ENCODE measurements at places on chromosomes 6 and 20. TPM values are rescaled to one million over a fixed set of nuclear protein-coding genes. Genes with fewer than 3 reads are reported as not detected.

DNA sequence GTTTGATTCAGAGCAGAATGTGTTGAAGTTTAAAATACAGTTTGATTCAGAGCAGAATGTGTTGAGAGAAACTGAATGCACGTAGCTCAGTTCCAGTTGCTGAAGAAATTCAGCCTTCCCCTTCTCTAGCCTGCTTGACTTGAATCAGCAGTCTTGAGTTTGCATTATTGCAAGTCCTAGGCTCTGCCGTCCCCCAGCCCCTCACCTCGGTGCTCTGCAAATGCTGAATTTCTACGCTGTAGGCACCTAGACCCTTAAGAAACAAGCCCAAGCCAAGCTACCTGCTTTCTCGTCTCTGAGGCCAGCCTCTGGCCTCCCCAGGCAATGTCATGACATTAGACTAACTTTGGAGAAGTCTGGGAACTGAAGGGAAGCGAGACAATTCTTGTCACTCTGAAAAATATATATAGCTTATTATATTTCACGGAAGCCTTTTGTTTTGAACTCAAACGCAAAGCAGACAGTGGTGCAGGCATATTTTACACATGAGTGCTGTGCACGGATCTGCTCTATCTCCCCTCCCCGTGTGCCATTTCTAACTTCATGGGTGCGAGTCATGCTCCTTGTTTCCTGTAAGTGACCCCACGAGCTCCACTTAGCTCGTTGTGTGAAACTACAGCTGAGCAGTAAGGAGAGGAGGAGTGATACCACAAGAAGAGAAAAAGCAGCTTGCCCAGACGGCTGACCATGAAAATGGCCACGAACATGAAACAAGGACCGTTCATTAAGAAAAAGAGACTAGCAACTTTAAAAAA, 71.4 kb upstream of the DUSP22 start:
- H3K4me1 ChIP-seq = peaks cover 16% of the 10 kb centered on the region
- no peak overlapping the region for H3K4me3 ChIP-seq
- DNase-seq = no peak
- no peaks in the 10 kb centered on the region for H3K27me3 ChIP-seq
- H3K27ac ChIP-seq = no peak overlapping the region
- H3K36me3 ChIP-seq = no peaks in the 10 kb centered on the region

- no peaks in the 10 kb centered on the region for H3K27me3 ChIP-seq
- no peak for DNase-seq
- no peak overlapping the region for H3K4me3 ChIP-seq
- H3K36me3 ChIP-seq = no peaks in the 10 kb centered on the region
Observed at GRCh38 chr6:29762781-29763214, 39.6 kb downstream of the HLA-F start.

Gene COL9A3
- total RNA-seq = 113 TPM

Gene TRAPPC3L
- not detected for total RNA-seq

Gene PARD6B
- total RNA-seq = 29.2 TPM

GRCh38 chr6:53645859-53646258, 19.7 kb downstream of the KLHL31 start:
- H3K27ac ChIP-seq = no peak overlapping the region
- no peaks in the 10 kb centered on the region for H3K36me3 ChIP-seq
- DNase-seq = no peak
- no peak overlapping the region for H3K4me3 ChIP-seq
- no peaks in the 10 kb centered on the region for H3K27me3 ChIP-seq
- no peaks in the 10 kb centered on the region for H3K4me1 ChIP-seq

DNA sequence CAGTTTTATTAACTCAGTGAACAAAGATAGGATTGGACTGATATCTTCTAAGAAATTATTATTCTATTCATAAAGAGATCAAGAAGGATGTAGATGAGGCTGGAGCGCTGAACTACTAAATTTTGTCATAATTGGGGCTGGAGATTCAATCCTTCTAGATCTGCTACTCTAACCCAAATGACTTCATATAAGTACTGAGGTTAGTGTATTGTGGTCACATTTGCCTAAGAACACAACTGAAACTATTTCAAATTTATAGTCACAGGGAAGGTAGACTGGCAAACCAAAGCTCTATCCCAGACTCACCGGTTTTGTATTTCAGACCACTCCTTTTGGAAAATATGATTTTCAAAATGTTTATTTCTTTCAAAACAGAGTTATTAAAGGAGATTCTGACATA, 96.7 kb downstream of the BMP5 start:
- H3K4me3 ChIP-seq = no peak overlapping the region
- H3K36me3 ChIP-seq = no peaks in the 10 kb centered on the region
- no peak for DNase-seq
- no peak overlapping the region for H3K27ac ChIP-seq
- no peaks in the 10 kb centered on the region for H3K27me3 ChIP-seq
- peaks cover 28% of the 10 kb centered on the region for H3K4me1 ChIP-seq

Gene TRIM15
- 1.0 TPM for total RNA-seq

GRCh38 chr20:46406986-46407670, 713 bp upstream of the ELMO2 start:
- no peaks in the 10 kb centered on the region for H3K36me3 ChIP-seq
- peaks cover 21% of the 10 kb centered on the region for H3K4me1 ChIP-seq
- H3K27ac ChIP-seq = no peak overlapping the region
- DNase-seq = peak; percentile 28
- peak overlapping the region; percentile 98 for H3K4me3 ChIP-seq

Gene OPN5
- not detected for total RNA-seq

- no peak overlapping the region for H3K4me3 ChIP-seq
- no peak overlapping the region for H3K27ac ChIP-seq
- no peaks in the 10 kb centered on the region for H3K27me3 ChIP-seq
- no peaks in the 10 kb centered on the region for H3K4me1 ChIP-seq
- H3K36me3 ChIP-seq = no peaks in the 10 kb centered on the region
- no peak for DNase-seq
Observed at GRCh38 chr6:113735491-113735890, 121.7 kb upstream of the MARCKS start.

DNA sequence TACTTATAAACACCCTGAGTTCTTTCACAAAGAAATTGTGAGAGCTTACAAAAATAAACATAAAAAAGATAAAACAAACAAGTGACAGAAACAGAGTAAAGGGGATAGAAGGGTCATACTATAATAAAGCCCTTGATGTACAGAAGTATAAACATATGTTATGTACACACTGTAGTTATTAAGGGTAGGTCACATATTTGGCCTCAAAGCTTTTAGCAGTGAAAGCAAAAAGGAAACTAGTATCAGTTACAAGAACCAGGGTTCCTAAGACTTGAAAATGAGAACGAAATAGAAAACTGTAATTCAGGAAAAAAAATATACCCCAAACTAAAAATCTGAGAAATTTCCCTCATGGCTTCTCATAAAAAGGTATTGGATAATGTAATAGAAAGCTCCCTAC, 380.6 kb downstream of the HDGFL1 start:
- H3K27me3 ChIP-seq = no peaks in the 10 kb centered on the region
- no peak for DNase-seq
- no peaks in the 10 kb centered on the region for H3K4me1 ChIP-seq
- H3K36me3 ChIP-seq = no peaks in the 10 kb centered on the region

DNA sequence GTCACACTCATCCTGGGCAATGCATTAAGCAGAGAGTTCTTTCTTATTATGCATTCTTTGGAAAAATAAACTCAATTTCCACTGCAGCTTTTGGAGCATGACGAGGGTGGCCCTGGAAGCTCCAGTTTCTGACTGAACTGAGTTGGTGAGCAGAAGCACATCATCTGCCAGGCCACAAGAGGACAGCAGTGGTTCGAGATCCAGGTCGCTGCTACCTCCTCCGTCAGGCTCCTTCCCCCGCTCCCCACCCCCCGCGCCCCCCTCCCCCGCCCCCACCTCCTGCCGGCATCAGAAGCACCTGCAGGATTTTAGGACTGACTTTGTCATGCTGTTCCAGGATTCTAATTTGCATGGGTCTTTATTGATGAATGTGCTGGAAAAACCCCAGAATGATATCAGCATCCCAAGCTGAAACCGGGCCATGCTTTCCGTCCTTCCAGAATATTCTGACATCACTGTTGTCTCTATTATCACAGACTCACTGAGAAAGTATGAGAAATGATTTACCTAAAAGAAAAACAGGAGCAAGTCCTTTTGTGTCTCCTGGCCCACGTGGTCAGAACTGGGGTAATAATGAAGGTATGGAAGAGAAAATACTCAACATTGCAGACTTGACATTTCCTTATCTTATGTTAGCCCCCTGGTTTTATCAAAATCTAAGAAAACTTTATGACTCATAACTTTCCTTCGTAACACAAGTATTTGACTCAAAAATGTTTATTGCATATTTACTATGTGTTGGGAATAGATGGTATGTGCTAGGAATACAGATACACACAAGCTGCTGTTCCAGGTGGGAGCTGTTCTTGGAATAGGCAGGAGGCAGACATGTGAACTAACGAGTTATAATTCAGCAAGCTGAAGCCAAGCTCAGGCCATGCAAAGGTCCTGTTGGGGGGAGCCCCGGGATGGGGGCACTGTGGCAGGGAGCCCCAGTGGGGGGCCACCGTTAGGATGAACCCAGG, 220.2 kb upstream of the EXOC2 start:
- H3K4me1 ChIP-seq = peaks cover 5% of the 10 kb centered on the region
- DNase-seq = peak; percentile 78
- no peaks in the 10 kb centered on the region for H3K27me3 ChIP-seq
- H3K27ac ChIP-seq = no peak overlapping the region
- no peak overlapping the region for H3K4me3 ChIP-seq
